NB4 (cell line): ENCODE measurements at places on chromosomes 13 and 19.
A peak's percentile ranks its signal among the peaks of the same experiment; 100 is the strongest.

GRCh38 chr19:13002166-13002898 lies 7.1 kb downstream of the NFIX start:
- DNase-seq, result no peak

DNA sequence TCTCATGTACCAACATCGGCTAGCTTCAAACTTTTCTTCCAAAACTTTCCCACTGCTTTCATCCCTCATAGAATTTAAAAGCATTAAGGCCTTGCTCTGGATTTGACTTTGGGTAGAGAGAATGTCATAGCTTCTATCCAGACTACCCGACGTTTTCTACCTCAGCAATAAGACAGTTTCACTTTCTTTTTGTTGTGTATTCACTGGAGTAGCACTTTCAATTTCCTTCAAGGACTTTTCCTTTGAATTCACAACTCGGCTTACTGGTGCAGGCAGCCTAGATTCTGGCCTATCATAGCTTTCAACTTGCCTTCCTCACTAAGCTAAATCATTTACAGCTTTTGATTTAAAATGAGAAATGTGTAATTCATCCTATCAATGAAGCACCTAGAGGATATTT lies 420.4 kb upstream of the GPC6 start:
- peak; percentile 28 for DNase-seq

DNA sequence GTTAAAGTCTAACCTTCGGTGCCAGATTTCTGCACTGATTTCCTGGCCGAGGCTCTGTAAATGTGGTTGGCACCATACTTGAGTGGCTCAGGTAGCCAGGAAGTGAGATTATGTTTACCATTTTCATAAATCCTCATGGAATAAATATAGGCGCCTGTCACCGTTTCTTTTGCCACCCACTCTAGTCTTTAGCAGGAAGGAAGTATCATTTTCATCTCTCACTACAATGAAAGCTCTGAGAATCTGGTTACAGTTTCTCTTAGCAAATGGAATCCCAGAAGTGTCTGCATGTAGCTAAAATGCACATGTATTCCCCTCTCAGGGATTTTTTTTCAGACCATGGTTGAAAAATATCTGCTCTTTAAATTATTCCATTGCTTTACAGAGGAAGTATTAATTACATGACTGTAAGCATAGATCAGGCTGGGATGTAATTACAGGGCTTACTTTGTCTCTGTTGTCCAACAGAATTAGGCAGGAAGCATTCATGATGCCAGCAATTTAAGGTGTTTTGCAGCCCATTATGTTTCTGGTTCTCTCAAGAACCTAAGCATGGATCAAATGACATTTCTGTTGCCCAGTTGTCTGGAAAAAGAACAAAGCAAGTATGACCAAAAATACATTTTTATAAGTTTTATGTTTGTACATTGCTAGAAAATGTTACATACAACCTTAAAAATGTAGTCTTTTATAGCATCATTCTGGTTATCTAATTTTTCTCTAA lies 221.7 kb upstream of the SPRY2 start:
- no peak for DNase-seq

- no peak for DNase-seq
Observed at GRCh38 chr13:53490752-53491151, 462.1 kb downstream of the OLFM4 start.

DNA sequence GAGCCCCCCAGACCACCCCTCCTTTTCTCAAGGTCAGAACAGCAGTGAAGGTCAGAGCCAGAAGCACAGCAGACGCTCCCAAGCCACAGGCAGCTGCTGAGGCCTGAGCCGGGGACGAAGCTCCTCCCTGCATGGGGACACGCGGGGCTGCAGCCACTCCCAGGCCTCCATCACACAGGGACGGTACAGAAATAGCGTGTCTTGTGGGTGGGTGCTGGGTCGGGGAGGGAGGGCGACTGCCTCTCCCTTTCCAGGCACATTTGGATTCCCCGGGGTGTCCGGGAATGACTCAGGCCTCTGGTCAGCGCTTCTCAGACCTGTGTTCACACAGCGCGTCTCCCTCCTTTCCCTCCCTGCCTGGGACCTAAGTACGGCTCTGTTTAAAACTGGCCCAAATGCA lies 33.2 kb downstream of the RASA3 start:
- DNase-seq, result peak; percentile 62

- DNase-seq, result no peak
Observed at GRCh38 chr13:73782450-73783449, 351.5 kb downstream of the KLF12 start.

- DNase-seq, result no peak
Observed at GRCh38 chr13:60411983-60412382, 15.0 kb downstream of the TDRD3 start.

DNA sequence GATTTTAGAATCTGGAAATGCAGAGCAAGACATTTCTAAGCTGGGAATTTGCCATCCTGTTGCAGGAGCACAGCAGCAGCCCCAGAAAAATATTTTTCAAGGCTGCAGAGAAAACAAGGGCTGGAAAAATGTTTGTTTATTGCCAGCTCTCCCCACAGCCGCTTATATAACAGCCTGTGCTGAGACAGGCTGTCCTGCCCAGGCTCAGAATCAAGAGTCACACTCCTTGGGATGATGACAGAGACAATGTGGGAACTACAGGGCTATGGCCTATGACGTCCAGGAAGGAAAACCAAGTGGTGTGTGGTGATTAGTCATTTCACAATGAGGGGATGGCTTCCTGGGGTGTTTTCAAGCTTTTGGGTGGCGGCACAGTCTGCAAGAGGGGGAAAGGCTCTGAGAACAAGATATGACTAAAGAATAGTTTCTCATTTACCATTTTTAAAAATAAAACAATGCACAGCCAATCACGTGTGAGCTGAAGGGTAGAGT lies 136.3 kb upstream of the SERP2 start:
- peak; percentile 55 for DNase-seq

DNA sequence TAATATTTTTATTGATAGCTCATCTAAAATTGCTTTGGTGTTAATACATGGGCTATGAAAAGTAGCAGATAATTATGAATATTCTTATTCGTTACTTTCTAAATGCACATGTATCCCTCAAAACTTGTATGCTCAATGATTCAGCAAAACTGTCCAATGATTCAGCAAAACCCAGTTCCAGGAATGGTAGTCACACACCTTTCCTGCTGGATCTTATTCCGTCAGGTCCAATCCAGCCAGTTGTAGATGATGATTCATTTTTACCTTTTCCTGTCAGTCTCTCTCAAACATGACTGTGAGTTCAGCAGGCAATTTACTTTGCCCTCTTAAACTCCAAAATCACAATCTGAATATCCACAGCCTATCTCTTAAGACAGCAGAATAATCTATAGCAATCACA lies 1082.6 kb downstream of the EFNB2 start:
- no peak for DNase-seq

DNA sequence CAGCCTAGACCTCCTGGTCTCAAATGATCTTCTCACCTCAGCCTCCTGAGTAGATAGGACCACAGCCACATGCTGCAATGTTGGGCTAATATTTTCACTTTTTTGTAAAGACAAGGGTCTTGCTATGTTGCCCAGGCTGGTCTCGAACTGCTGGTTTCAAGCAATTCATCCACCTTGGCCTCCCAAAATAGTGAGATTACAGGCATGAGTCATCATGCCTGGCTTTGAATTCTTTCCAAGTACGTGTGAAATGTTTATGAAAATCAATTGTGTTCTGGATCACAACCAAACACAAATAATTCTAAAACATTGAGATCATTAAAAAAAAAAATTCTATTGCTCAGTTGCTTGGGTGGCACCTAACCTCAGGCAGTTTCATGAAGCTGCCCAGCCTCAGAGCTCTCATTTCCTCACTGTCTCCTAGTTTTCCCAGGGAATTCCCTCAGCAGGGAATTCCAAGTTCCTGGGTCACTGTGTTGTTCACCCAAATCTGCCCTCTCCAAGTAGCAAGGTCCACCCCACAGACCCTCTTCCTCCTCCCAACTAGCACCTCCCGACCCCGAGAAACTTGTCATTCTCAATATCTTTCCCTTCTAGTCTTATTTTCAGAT lies 44.8 kb downstream of the ING1 start:
- DNase-seq, result no peak
